ENCODE measurements at places on chromosomes 3 and 15. TPM values are rescaled to one million over a fixed set of nuclear protein-coding genes. Genes with fewer than 3 reads are reported as not detected.

CCDC9B gene
- 4.0 TPM for total RNA-seq

FAM107A gene
- total RNA-seq: 64.5 TPM

DYNC1LI1 gene
- total RNA-seq: 35.7 TPM

HTR3D gene
- total RNA-seq: not detected

CAND2 gene
- total RNA-seq: 4.7 TPM

CEMIP gene
- 0.66 TPM for total RNA-seq

NR2F2 gene
- total RNA-seq: 13.2 TPM

TM6SF1 gene
- 6.4 TPM for total RNA-seq

ITPKA gene
- not detected for total RNA-seq

PLA2G4D gene
- total RNA-seq: not detected

GPR171 gene
- total RNA-seq: 1.8 TPM

ADPGK gene
- 68.2 TPM for total RNA-seq

MFGE8 gene
- total RNA-seq: 311 TPM

ROPN1B gene
- 3.3 TPM for total RNA-seq

GOLGA6D gene
- total RNA-seq: 0.16 TPM

CCDC50 gene
- 101 TPM for total RNA-seq

- no peak for DNase-seq
Observed at GRCh38 chr3:188123170-188123905, 30.6 kb upstream of the LPP start.

GRCh38 chr3:190183121-190183520 is 62.4 kb upstream of the P3H2 start:
- no peak for DNase-seq

DNA sequence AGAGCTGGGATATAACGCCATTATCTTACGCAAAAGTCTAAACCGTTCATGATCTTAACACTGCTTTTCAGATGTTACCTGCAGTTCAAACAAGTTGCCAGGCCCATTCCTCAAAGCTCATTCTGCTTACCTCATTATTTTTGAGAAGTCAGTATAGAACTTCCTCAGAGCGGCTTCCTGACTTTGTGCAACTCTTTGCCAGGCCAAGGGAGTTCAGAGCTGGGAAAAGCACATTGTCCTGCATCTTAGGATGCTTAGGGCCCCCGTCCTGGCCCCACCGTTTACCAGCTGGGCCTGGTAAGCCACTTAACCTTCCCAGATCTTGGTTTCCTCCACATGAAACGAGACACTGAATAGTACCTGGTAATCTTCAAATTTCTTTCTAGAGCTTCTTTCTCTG is 6.8 kb upstream of the C2CD4B start:
- DNase-seq: no peak

GRCh38 chr15:48384616-48385015 is 53.4 kb downstream of the DUT start:
- DNase-seq: no peak

DNA sequence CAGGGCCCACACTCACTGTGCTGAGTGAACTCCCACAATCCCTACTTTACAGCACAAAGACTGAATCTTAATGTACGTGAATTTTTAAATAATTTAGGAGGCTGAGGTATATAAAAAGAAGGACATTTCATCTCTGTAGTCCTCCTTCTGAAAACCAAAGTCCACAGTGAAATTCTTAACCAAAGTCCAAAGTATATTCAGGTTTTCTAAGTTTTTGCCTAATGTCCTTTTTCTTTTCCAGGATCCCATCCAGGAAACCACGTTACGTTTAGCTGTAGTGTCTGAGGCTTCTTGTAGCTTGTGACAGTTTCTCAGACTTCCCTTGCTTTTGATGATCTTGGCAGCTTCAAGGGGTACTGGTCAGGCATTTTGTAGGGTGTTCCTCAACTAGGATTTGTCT is 44.5 kb downstream of the SCAP start:
- DNase-seq: no peak

- DNase-seq: no peak
Observed at GRCh38 chr3:114449271-114450007, 155.6 kb downstream of the TIGIT start.

DNA sequence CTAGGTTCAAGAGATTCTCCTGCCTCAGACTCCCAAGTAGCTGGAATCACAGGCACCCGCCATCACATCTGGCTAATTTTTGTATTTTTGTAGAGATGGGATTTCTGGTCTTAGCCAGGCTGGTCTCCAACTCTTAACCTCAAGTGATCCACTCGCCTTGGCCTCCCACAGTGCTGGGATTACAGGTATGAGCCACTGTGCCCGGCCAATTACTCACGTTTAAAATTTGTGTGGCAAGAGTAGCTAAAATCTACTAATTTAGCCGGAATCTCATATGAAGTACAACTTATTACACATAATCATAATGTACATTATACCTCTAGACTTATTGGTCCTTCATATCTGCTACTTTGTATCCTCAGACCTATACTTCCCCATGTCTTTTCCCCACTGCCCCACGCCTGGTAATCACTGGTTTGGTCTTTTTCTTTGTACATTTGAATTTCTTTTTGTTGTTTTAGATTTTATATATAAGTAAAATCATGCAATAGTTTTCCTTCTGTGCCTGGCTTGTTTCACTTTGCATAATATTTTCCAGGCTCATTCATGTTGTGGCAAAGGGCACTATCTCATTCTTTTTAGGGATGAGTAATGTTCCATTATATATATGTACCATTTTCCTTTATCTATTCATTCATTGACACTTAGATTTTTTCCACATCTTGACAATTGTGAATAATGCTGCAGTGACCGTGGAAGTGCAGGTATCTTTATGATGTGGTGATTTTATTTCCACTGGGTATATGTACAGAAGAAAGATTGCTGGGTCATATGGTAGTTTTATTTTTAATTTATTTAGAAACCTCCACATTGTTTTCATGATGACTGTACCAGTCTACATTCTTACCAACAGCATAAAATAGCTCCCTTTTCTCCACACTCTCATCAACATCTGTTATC is 605.0 kb upstream of the CBLB start:
- no peak for DNase-seq

DNA sequence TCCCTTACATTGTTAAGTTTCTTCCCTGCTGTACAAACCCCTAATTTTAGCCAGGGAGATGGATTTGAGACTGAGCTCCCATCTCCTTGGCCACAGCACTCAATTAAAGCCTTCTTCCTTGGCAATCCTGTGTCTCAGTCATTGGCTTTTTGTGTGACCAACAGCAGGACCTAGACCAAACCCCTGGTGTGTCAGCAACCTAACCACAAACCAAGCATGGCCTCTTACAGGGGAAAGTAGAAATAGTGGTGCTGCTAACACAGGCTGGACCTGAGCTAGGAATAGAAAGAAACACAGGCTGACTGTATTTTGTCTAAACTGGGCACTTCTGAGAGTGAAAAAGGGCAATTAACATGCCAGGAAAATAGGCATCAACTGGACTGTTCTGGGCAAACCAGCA is 37.9 kb downstream of the PPCDC start:
- DNase-seq: no peak

- DNase-seq: no peak
Observed at GRCh38 chr3:188822004-188822403, 349.8 kb upstream of the TPRG1 start.

DNA sequence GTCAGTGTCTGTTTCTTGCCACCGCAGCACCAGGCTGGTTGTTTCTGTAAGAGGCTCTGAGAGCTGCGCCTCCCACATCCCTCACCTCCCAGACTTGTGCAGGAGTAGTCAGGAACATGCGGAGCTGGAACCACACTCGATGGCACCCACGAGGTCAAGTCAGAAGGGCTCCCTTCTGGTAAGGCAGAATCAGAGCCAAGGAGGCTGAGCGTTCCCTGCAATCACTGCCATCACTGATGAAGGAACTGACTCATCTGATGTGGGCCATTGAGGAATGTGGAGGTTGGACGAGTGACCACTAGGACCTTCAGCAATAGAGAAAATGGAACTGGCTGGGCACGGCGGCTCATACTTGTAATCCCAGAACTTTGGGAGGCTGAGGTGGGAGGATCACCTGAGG is 35.7 kb upstream of the BLM start:
- DNase-seq: no peak

DNA sequence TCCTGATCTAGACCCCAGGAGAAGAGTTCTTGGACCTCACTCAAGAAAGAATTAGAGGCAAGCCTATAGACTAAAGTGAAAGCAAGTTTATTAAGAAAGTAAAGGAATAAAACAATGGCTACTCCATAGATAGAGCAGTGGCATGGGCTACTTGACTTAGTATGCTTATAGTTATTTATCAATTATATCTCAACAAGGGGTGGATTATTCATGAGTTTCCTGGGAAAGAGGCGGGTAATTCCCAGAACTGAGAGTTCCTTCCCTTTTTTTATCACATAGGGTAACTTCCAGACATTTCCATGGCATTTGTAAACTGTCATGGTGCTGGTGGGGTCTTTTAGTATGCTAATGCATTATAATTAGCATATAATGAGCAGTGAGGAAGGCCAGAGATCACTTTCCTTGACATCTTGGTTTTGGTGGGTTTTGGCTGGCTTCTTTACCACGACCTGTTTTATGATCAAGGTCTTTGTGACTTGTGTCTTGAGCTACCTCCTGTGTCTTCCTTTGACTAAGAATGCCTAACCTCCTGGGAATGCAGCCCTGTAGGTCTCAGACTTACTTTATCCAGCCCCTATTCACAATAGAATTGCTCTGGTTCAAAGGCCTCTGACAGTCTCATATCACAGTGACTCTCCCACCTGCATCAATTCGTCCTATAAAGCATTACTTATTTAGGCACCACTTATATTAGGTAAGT is 35.3 kb upstream of the PLSCR2 start:
- DNase-seq: no peak

GRCh38 chr15:83815506-83815905 is 161.6 kb downstream of the ADAMTSL3 start:
- DNase-seq: no peak

- DNase-seq: no peak
Observed at GRCh38 chr3:177367788-177368187, 170.5 kb upstream of the TBL1XR1 start.

GRCh38 chr15:58053315-58054153 is 12.0 kb downstream of the ALDH1A2 start:
- DNase-seq: no peak

DNA sequence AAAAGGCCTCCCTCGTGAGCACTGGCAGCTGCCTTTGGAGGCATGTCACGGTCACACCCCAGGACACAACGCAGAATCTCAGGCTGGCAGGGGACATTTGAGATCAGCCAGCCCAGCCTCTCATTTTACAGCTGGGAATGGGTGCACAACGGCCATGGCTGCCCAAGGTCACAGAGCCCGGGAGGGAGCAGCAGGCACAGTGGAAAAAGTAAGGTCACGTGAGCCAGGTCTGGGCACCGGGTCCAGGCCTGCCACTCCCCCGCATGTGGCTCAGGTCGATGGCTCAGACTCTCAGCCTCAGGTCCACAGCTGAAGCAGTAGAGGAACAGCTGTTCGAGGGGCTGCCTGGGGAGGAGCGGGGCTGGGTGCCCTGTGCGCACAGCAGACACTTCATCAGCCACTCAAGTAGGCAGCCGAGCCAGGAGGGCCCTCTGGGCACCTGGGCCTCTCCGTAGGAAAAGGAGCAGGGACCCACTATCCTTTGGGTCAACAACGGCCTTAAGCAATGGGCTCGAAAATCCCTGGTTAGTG is 260.6 kb downstream of the GOLGA6L6 start:
- DNase-seq: no peak

- DNase-seq: no peak
Observed at GRCh38 chr15:35293353-35294130, 208.4 kb upstream of the NANOGP8 start.

DNA sequence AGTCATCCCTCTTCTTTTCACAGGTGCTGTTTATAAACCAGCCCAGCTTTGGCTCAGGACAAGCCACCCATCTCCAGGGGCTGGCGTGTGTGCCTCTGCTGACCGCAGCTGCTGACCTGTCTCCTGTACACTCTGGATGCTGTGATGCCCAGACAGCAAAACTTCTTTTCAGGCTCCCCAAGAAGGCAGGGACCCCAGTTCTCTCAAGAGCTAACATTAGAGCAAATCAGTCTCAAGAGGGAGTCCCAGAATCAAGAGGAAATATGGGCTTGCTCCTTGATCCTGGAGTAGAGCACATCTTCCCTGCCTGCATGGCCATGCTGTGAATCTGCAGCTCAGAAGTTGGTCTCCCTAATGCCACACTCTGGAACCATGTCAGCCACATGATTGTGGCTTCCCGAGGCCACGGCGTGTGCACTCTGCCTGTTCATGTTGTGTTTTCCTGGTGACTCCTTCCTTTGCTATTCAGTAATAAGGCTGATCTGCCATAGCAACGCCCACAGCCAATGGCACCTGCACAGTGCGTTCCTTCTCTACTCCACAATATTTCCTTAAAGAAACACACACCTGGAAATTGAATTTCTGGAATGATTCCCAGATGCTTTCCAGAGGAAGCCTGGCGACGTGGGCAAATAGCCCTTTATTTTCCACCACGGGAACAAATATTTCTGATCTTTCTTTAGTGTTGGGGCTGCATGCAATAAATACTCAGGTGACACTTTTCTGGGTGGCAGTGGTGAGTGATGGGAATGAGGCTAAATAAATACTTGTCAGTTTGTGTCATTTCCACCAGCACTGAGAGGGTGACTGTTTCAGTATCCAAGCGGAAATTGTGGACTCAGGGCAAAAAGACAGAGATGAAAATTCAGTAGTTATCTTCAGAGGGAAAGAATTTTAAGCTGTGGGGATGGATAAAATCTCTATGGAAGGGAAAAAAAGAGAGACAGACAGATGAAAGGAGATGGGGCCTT is 21.9 kb upstream of the THSD4 start:
- peak; percentile 83 for DNase-seq

- DNase-seq: no peak
Observed at GRCh38 chr3:171940151-171940649, 97.1 kb downstream of the TMEM212 start.

GRCh38 chr15:66224946-66225345 is 28.6 kb downstream of the MEGF11 start:
- DNase-seq: no peak

- DNase-seq: no peak
Observed at GRCh38 chr3:187044206-187044605, 95.1 kb downstream of the RPL39L start.

DNA sequence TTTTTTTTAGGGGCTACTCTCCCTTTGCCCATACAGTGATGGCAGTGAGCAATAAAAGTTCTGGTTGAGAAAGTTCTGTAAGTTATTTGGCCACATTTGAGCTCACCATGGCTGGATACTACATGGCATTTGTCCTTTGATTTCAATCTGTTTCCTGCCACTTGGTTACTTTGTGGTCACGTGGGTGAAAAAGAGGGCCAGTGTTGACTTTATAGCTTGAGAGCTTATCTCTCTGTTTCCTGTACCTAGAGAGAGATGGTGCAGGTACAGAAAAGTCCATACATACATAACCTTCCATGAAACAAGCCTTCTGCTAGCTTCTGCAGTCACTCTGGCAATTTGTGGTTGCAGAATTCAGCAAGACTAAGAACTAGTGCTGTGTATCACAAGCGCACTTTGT is 23.4 kb upstream of the MECOM start:
- DNase-seq: no peak

DNA sequence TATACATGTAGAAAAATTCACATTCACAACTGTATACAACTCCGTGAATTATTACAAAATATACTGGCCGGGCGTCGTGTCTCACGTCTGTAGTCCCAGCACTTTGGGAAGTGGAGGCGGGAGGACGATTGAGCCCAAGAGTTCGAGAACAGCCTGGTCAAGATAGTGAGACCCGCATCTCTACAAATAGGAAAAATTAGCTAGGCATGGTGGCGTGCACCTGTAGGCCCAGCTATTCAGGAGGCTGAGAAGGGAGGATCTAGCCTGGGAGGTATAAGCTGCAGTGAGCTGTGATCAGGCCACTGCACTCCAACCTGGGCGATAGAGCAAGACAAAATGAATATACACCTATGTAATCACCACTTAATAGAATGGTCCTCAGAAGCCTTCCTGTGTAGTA is 1.3 kb downstream of the RAD51 start:
- DNase-seq: no peak

All from breast epithelium (tissue), 4 donors.